ENCODE measurements at places on chromosomes 2 and 18.

- DNase-seq, result no peak
Observed at GRCh38 chr2:166332106-166332505, 43.6 kb downstream of the SCN9A start.

DNA sequence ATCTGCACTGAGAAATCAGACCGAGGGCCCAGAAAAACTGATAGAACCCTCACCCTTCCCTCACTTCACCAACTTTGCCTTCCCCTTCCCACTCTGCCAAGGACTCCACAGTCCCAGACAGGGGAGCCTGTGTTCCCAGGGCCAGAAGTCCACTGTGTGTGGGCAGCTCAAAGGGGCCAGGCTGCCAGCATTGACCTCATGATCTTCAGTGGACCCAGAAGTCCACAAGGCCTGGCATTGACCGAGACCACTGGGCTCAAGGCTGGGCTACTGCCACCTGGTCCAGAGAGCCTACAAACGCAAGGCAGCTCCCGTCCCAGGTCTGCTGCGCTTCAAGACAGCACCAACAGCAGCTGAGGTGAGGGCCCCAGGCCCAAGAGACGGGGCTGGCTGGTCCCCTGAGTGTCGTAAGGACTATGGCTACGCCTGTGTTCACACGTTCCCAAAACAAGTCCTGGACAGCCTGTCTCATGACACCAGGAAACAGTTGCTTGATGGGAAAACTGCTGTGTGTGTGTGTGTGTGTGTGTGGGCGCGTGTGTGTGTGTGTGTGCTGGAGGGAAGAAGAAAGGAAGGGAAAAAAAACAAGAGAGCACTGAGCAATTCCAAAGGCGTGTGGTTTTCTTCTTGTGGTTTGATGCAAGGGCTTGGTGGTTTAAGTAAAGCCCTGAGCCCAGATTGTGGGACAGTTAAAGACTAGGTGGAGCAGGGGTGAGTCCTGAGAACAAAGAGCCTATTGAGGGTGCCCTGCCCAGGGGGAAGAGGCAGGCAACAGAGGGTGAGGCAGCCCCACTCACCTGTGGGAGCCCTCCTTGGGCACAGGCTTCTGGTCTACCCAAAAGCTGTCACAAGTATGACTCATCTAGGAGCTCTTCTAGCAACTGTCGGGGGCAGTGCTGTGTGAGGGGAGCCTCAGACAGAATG, 46.6 kb upstream of the ZBTB7C start:
- no peak for DNase-seq

DNA sequence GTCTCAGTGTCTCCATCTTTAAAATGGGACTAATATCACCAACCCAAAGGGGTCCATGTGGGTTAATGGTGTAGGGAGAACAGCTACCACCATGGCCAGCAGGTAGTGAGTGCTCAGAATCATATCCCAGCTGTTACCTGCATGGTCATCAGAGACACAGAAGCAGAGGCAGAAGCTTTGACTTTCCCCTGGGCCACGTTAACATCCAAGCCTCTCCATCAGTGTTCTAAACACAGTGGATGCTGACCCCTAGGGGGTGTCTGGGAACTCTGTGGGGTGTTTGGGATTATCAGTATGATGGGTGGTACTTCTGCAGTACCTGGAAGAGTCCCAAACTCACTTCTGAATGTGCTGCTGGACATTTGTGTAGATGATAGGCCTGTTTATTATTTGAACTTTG, 93.6 kb downstream of the GYPC start:
- DNase-seq, result no peak

DNA sequence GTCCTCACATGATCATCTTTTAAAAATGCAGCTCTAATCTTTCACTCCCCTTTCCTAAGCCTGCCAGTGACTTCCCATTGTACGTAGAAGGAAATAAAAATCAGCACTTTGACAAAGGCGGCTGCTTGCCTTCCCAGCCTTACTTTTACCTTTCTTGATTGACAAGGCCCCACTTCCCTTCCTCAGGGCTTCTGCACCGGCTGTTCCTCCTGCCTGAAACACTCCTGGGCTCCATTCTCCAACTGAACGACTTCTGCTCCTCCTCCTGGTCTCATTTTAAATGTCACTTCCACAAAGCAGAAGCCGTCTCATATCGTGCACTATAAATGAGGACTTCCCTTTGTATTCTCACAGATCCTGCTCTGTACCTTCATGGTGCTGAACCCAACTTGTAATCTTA, 56.1 kb downstream of the OSBPL6 start:
- no peak for DNase-seq

DNA sequence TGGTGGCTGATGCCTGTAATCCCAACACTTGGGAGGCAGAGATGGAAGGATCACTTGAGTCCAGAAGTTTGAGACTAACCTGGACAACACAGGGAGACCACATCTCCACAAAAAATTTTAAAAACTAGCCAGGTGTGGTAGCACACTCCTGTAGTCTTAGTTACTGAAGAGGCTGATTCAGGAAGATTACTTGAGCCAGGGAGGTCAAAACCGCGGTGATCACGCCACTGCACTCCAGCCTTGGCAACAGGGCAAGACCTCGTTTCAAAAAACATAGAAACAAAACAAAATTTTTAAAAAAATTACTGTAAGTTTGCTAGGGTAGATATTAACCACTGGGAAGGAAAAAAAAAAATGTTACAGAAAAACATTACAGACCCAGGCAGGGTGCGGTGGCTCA, 5.8 kb downstream of the ATL2 start:
- DNase-seq, result no peak

DNA sequence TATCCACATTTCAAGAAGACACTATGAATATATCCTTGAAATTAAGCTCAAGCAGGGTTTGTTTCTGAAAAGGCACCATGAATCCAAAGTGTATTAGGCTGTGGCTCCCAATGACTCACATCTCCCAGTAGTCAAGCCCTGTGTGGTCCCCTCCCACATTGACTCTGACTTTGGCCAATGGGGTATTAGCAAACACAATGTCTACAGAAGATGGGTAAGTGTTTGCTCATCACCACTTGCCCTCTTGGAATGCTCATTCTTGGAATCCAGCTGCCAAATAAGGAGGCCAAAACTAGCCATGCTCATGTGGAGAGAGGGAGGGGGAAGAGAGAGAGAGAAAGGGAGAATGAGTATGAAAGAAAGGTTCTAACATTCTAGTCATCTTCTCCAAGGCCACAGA, 490.0 kb downstream of the TXNL1 start:
- no peak for DNase-seq

DNA sequence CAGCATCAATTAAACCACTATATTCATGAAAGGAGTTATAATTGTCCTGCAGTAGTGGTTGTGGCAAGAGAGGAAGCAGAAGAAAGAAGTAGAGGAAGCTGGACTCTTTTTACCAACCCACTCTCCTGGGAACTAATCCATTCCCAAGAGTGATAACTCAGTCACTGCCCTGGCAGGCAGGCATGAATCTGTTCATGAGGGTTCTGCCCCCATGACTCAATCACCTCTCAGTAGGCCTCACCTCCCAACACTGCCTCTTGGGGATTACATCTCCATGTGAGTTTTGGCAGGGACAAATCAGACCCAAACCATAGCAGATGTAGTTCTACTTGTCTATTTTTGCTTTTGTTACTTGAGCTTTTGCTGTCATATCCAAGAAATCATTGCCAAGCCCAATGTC, 232.7 kb upstream of the MAP2 start:
- no peak for DNase-seq

DNA sequence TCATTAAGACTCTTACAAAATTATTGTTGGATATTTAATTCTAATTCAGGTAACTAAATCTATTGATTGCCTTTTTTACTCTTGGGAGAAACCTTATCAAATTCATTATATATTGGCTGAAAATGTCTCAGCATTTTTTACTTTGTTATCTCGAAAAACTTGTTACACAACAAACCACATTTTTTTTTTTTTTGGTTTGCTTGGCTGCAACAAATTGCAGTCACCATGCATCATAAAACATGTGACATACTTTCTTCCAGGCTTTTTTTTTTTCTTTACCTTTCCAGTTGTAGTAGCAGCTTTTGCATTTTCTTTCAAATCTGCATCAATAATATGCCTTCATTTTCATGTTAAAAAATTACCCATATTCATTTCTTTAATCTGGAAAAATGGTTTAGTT, 186.7 kb downstream of the TDRD15 start:
- DNase-seq, result no peak

DNA sequence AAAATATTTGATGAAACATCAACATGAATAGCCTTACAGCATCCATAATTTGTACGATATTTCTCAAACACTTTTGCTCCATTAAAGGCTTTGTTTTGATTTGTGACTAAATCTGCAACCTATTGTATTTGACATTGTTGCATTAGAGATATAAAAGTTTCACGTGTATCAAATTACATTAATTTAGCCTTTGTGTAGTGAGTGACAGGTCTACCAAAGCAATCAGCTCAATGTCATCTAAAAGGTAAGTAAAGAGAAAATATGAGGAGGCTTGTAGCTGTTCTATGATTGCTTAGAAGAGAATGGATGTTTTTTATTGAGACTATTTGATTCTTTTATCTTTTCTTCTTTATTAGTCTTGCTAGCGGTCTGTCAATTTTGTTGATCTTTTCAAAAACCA, 430.2 kb downstream of the GALR1 start:
- no peak for DNase-seq

GRCh38 chr18:36340246-36340645, 42.7 kb downstream of the FHOD3 start:
- no peak for DNase-seq

- no peak for DNase-seq
Observed at GRCh38 chr2:55616551-55617174, 759 bp downstream of the PPP4R3B start.

GRCh38 chr2:122136056-122136455, 380.6 kb downstream of the TSN start:
- no peak for DNase-seq

- no peak for DNase-seq
Observed at GRCh38 chr2:150480971-150481830, 6.3 kb downstream of the RND3 start.

GRCh38 chr18:36469461-36469860, 171.9 kb downstream of the FHOD3 start:
- no peak for DNase-seq

- no peak for DNase-seq
Observed at GRCh38 chr2:59986511-59986910, 566.9 kb downstream of the BCL11A start.

DNA sequence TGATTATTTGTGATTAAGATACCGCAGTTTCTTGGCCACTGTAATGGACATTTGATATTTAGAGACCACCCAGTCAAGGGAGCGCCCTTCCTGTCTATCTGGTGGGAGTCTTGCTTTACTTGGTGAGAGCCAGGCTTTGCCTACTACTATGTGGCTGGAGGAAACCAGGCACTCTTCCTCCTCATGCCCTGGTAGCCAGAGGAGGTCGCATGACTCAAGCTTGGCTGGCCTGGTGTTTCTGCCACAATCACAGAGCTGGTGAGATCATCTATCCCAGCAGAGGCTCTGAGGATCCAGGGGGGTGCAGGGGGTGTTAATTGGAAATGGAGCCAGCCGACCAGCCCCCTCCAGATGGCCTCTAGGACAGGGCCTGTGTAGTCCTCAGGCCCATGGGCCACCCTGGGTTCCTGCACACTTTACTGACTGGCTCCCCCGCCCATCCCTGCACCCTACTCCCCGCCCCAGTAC, 46.8 kb upstream of the BIN1 start:
- DNase-seq, result no peak

- no peak for DNase-seq
Observed at GRCh38 chr2:161703863-161704262, 79.6 kb downstream of the SLC4A10 start.

DNA sequence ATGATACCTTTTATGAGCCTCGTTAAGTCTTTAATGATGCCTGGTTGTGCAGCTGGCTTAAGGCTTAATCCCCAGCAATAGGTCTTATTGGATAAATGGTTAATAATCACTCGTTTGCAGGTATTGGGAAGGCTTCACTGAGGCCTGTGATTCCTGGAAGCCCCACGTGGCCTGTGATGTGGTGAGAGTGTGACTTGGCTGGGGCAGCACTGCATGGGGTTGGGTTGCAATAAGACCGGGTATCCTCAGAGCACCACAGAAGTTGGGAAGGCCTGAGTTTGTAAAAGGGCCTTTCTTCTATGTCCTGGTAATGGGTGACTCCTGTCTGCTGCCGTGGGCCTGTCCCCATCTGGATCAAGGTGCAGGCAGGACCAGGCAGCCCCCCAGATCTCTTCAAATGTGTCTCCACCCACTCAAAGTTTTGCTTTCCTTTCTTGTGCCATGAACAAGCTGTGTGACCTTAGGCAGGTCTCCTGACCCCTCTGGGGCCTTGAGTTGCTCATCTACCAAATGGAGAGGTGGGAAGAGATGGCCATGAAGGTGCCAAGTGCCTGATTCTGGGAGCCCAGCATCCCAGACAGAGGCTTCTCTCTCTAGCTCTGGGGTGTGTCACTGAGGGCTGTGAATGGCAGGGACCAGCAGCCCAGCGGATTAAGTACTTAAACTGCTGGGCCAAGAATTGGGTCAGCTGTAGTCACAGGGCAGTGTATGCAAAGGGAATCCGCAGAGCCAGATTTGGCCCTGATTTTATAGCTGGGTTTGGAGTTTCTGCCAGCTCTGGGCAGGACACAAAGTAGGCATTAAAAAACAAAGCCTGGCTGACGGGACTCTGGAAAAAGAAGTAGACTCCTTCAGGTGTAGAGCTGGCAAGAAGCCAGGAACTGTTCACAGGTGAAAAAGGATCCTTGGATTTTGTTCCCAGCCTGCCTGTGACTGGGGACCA, 24.4 kb downstream of the LBH start:
- DNase-seq, result no peak

DNA sequence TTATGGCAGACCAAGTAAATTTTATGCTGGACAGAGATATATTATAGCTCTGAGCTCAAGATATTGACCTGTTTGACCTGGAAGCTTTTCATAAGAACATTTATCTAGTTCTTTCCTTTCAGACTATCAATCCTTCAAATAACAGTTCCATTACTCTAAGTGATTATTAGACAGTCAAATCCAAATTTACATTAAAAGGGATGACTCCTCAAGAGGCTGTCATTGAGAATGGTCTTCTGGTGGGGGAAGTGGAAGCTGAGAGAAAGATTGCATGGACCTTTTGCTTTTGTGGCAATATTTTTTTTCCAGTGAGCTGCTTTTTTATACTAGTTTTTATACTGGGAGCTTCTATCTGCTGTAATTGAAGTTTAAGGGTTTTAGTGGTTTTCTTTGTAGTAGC, 14.9 kb upstream of the SERPINB12 start:
- DNase-seq, result no peak

- DNase-seq, result no peak
Observed at GRCh38 chr2:86706220-86706619, 13.9 kb upstream of the RMND5A start.

DNA sequence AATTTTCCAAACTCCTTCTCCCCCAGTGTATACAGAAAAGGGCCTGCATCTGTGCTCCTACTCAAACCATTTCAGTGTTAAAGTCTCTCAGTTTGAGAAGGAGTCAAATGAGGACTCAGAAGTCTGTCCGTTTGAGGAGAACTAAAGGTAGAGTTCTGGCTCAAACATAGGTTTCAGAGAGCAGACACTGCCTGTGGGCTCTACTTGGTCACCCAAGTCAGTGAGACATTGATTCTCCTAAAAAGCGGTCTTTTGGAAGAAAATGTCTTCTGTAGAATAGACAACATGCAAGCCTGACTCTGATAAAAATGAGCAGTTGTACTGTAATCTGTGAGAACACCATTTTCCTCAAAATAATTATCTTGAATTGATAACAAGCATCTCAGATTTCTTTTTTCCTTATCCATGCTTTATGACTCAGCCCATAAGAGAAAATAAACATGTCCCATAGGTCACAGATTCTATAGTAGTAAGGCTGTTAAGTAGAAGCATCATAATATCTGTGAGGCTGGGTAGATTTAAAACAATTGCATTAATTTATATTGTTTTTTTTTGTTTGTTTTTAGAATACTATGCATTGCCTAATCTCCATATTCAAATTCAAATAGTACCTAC, 82.8 kb downstream of the ASXL3 start:
- no peak for DNase-seq

GRCh38 chr2:176745543-176746200, 466.9 kb upstream of the HNRNPA3 start:
- DNase-seq, result no peak

Data from activated naive CD4-positive, alpha-beta T cell (primary cell).